Stimulated activated CD8-positive, alpha-beta memory T cell treated with anti-CD3 and anti-CD28 coated beads, Interleukin-12 subunit alpha, Interleukin-12 subunit beta, amount 100 ng/mL, for 4 hours (primary cell): ENCODE measurements at places on chromosomes 7 and 10.
A peak's percentile ranks its signal among the peaks of the same experiment; 100 is the strongest.

GRCh38 chr7:94001396-94001795, 2.8 kb downstream of the BET1 start:
- DNase-seq, result no peak

- peak; percentile 21 for DNase-seq
These were observed 170.7 kb downstream of the HDAC9 start for GRCh38 chr7:18666107-18666728.

- DNase-seq, result no peak
These were observed 28.2 kb upstream of the ADCYAP1R1 start for GRCh38 chr7:31023877-31024276.

DNA sequence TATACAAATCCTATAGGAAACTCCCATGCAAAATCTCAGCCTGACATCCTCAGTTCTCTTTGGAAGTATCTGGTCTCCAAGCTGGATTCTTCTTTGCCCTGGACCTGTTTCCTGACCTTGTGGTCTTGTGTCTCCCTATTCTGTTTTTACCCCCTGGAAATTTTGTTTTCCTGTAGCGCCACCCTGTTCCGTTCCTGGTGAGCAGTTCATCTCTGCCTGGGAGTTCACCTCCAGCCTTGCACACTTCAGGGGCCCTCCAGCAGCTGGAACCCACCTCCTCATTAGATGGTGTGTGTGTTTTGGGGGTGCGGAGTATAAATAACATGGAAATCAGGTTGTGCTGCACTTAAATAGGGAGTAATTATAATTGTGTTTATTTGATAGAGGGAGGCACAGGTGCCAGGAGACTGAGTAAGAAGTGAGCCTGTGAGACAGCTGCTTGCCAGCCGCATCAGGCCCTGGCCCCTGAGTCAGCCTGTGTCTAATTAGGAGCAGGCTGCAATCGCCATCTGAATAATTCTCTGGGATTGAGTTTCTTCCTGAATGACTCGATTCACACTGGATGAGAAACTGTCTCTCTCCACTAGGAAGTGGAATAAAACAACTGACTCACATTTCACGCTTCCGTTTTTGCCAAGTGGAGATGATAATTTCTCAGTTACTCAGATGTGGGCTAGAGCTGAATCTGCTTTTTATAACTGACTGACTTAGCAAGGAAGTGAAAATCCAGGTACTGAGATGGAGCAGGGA, 69.4 kb upstream of the HECTD2 start:
- DNase-seq, result no peak

DNA sequence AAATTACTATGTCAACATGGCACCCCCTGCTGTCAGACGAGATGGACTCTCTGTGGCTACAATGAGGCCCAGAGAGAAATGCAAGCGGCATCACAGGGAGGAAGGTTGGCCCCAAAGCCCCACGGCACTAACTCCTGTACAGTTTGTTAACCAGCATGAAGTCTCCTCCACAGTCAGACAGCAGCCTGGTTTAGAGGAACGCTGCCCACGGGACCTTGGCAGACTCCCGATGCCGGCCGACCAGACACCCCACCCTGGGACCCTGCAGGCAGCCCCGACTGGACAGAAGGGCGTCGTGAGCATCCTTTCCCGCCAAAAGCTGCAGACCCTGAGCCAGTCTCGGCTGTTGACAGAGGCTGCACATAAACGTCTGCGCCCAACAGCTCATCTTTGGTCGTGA, 158.8 kb downstream of the DIP2C start:
- DNase-seq, result no peak

- no peak for DNase-seq
These were observed 14.6 kb downstream of the PPIA start for GRCh38 chr7:44811093-44811492.

DNA sequence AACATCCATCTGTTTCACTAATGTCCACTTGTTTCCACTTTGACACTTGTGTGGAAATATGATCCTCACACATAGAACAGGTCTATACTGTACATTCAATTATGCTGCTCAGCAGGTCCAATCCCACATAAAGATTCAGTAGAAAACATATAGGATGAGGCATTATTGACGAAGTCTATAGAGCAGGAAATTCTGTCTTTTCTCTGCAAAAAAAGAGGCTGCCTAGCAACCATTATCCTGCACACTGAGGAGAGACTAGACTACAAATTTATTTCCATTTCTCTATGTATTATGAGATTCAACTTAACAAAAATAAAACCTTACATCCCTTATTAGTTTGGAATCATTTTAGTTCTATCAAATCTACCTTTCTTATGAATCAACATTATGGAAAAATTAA, 204.6 kb upstream of the POM121L12 start:
- no peak for DNase-seq

GRCh38 chr10:11261687-11262493, 244.2 kb downstream of the CELF2 start:
- DNase-seq, result no peak

DNA sequence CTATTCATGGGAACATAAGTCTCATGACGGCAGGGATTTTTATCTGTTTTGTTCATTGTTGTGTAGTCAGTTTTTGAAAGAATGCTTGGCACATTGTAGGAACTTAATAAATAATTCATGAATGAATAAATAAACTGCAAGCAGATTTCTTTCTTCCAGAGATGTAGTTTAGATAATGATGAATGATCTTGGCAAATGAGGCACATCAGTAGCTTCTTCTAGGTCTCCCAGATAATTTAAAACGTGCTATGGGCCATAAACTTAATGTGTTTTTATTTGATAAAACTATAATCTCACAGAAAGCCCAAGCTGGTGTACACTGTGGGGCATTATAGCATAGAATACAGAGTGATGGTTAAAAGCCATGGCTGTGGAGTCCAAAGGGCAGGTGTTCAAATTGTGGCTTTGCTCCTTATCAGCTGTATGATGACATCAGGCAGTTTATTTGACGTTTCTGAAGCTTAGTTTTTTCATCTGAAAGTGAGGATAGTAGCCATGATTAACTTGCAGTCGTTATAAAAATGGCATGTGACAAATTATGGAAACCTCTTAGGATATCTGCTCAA, 3.5 kb downstream of the MGAM start:
- no peak for DNase-seq

DNA sequence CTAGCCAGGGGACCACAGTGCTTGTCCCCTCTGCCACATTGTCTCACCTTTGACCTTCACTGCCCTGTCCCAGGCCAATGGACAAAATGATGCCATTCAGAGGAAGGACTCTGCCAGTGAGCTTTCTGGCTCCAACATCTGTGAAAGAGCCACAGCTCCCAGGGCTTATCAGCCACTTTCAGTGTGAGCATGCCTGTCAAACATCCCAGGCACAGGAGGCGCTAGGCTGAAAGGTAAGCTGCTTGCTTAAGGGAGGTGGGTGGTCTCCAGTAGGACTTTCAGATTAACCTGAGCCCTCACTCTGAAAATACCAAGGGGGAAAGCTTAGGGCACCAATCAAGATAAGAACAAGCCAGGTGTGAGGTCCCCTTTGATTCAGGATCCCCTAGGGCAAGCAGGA, 59.8 kb upstream of the GDF10 start:
- no peak for DNase-seq

GRCh38 chr10:59155556-59155955, 20.9 kb upstream of the PHYHIPL start:
- DNase-seq, result no peak

DNA sequence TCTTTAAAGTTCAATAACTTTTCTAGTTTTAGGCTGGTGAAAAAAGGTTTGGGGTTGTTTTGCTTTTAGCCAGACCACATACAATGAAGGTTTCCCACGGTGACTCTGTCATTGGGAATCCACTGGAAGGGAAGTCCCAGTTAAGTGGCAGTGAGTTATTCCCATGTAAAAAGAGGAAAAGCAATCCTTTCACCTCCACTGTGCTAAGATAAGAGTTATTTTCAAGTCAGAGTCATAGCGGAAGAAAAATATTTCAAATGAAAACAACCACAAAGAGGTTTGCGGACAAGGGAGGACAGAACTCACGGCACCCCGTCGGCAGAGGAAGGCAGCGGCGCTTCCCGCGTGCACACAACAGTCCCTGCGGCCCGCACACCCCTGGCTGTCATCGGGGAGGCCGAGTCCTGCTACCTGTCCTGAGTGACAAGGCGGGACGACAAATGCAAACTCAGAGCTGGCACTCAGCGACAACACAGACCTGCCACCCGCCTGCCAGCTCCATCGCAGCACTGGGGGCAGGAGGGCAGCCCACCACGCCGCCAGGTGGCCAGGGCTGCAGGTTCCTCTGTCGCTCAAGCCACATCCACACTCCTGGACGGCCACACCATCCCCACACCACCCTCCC, 9.3 kb upstream of the PAPOLB start:
- no peak for DNase-seq
